ENCODE measurements at places on chromosomes 12 and 14.

DNA sequence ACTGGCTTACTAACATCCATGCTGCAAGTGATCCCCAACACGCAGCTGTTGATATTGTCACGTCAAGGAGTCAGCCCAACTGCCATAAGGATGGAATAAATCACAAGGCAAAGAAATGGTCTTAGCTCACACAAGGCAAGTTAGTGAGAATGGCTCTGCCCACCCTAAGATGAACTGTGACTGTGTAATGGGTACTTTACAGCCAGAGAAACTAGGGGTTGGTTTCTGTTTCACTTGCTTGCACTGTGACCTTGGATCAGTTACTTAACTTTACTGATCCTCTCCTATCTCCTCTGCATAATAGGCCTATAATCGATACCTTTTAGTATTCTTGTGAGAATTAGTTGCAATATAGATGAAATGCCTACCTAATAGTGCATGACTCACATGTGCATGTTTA, 52.2 kb upstream of the ANO2 start:
- DNase-seq: peak; percentile 44

GRCh38 chr12:108653082-108653516, 19.4 kb upstream of the SELPLG start:
- DNase-seq: no peak

DNA sequence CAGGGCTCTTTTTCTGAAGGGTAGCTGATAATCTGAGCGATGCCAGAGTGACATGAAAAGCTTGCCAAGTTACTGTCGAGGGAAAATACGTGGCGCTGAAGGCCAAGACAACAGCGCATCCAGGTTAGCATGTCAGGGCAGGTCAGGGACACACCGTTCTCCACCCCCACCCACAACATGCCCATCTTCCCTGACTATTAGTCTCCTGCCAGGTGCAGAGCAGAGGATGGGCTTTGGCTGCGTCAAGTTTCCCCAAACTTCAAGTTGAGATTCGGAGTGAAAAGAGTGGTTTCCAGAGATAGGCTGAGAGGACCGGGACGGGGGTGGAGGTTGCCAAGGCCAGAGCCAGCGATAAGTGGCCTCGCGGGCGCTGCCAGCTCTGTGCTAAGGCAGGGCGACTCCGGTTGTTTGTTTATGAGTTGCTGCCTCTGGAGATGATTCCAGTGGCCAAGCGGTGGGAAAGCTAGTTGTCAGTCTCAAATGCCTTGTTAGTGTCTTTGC, 1.7 kb downstream of the TRHDE start:
- no peak for DNase-seq

DNA sequence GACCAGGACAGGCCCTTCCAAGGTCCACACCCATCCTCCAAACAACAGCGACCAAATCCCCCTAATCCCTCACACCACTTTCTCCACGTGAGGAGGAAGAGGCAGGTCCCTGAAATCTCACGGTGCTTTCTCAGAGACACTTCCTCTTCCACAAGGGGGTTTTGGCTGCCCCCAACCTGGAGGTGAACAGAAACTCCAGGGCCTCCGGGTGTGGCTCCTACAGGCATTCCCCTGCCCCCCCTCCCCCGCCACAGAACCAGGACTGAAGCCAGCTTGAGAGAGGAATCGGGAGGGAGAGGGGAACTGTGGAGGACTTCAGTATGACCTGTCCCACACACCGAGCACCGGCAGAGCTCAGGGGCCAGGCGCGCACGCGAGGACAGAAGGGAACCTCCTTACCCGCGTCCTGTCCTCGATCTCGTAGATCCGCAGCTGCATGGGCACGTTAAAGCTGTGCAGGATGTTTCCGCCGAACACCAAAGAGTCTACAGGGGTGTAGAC, 60.2 kb downstream of the KDM2B start:
- DNase-seq: no peak

- no peak for DNase-seq
Observed at GRCh38 chr12:44253338-44253856, 417.5 kb downstream of the TMEM117 start.

GRCh38 chr12:104634044-104634443, 177.3 kb downstream of the CHST11 start:
- no peak for DNase-seq

GRCh38 chr14:65423982-65424381, 11.5 kb downstream of the FUT8 start:
- DNase-seq: no peak

Data from MM.1S (cell line).